Activated CD4-positive, alpha-beta memory T cell treated with anti-CD3 and anti-CD28 coated beads for 36 hours (primary cell): ENCODE measurements at places on chromosomes 7 and 10. TPM values are rescaled to one million over a fixed set of nuclear protein-coding genes. Genes with fewer than 3 reads are reported as not detected.

The BAMBI gene
- total RNA-seq, result 0.33 TPM

The CRYGN gene
- total RNA-seq, result 0.21 TPM

DNA sequence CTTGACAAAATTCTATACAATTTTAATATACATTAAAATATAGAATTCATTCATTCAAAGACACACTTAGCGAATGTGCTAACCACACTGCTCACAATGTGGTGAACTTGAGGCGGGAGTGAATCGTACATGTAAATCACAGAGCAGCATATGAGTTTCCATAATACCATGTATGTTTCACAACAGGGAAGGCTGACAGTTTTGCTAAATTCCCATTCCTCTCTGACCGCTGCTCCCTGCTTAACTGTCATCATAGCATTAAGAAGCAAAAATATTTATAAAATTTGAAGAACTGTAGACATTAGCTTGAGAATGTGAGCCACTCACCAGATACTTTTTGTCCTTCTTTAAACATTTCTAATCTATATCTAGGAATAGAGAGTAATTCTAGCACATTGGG lies 763.3 kb downstream of the MAGI2 start:
- no peak for DNase-seq

GRCh38 chr10:97217299-97217698 lies 31.5 kb upstream of the SLIT1 start:
- no peak for DNase-seq

GRCh38 chr7:123665157-123665556 lies 9.5 kb downstream of the LMOD2 start:
- DNase-seq, result no peak

GRCh38 chr10:123600177-123600576 lies 66.0 kb upstream of the GPR26 start:
- no peak for DNase-seq

DNA sequence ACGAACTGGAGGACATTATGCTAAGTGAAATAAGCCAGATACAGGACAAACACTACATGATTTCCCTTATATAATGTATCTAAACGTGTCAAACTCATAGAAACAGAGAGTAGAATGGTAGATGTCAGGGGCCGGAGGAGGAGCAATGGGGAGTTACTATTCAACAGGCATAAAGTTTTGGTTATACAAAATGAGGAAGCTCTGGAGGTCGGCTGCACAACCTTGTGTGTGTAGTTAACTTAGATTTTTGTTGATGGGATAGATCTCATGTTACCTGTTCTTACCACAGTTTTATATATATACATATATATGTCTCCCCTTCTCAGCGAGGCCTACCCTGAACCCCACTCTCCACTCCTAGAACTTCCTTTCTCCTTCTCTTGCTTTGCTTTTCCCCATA lies 22.4 kb upstream of the TECTB start:
- no peak for DNase-seq

GRCh38 chr10:63267414-63268148 lies 134.5 kb downstream of the NRBF2 start:
- no peak for DNase-seq
